ENCODE measurements at places on chromosomes 3 and 15.

GRCh38 chr15:59170295-59171066, 36.2 kb upstream of the LDHAL6B start:
- no peak for DNase-seq

DNA sequence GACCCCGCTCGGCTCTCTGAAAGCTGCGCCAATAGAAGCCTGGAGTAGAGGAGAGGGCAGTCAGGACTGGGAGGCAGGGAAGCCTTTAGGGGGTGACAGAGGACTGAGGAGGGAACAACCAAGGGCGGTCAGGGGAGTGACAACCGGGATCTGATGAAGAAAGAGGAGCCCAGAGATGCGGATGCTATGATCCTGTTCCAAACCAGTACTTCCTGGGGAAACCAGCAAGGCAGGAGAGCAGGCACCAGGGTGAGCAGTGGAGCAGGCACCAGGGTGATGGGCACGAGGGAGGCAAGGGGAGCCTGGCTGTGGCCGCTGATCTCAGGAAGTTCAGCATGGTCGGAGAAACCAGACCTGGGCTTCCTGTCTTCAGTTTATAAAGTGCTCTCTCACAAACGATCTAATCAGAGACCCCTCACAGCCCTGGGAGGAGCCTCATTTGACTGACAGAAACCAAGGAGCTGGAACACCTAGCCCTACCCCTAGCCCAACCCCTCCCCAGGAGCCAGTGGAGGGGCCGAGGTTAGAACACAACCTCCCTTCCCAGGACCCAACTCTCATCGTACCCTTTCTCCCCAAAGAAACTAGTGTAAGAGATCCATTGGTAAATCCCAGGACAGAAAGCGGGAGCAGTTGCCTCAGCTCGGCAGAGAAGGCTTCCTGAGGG, 34.9 kb downstream of the CCDC33 start:
- no peak for DNase-seq

DNA sequence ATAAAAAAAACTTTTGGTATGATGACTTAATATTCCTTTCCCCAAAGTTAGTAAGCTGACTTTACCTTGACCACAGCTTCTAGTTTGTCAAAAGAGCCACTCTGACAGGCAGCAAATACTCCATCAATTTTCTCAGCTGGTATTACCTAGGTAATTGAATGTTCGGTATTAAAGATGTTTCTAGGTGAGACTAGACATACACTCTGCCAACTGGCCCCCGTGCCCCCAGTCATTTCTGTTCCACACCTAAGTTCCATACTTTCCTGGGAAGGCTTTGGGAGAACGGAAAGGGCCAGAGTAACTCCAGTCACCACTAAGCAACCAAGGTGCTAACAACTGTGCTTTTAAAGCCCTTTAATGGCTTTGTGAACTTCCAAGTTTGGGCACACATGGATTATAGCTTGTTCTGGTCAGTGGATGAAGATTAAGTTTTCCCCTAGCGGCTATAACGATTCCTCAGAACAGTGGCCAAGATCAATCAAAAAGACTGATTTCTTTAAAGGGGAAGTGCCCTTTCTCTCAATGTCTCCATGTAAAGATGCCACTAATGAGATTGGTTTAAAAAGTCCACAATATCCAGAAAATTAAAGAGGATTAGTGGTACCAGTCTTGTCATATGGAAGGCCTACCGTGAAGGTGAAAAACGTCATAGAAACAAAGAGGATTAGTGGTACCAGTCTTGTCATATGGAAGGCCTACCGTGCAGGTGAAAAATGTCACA, 7.0 kb downstream of the EIF4A2 start:
- no peak for DNase-seq

GRCh38 chr15:98369081-98369716, 279.1 kb upstream of the IGF1R start:
- DNase-seq, result no peak

GRCh38 chr3:153084431-153084830, 77.6 kb upstream of the RAP2B start:
- DNase-seq, result no peak

DNA sequence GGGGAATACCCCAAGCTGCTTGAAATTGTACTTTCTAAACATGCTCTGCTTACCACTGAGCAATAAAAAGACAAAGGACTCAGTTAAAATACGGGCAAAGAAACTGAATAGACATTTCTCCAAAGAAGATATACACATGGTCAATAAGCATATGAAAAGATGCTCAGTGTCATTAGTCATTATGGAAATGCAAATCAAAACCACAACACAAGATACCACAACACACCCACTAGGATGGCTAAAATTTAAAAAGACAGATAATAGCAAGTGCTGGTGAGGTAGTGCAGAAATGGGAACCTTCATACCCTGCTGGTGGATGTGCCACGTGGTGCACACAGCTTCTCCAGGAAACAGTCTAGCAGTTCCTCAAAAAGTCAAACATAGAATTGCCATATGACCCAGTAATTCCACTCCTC, 21.3 kb downstream of the LRIG1 start:
- no peak for DNase-seq

GRCh38 chr3:151795276-151795675, 18.6 kb upstream of the AADAC start:
- no peak for DNase-seq

GRCh38 chr3:14801668-14802380, 16.9 kb upstream of the FGD5 start:
- peak; percentile 58 for DNase-seq

DNA sequence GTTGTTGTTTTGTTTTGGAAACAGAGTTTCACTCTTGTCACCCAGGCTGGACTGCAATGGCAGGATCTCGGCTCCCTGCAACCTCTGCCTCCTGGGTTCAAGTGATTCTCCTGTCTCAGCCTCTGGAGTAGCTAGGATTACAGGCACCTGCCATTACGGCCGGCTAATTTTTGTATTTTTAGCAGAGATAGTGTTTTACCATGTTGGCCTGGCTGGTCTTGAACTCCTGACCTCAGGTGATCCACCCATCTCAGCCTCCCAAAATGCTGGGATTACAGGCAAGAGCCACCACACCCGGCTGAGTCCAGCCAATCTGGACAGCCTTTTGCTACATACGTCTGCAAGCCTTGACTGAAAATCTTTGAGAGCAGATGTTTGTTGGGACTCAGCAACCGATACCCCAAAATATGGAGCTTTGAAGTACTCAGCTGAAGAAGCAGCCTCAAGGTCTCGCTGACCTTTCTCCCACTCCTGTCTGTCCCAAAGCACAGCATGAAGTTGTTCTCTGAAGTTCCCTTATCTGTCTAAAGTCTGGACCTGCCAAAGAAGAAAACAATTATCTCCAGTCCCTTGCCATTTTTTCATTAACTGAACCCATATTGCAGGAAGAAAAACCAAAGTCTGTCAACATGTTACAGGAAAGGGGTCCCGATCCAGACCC, 9.6 kb upstream of the NUP210 start:
- DNase-seq, result no peak

DNA sequence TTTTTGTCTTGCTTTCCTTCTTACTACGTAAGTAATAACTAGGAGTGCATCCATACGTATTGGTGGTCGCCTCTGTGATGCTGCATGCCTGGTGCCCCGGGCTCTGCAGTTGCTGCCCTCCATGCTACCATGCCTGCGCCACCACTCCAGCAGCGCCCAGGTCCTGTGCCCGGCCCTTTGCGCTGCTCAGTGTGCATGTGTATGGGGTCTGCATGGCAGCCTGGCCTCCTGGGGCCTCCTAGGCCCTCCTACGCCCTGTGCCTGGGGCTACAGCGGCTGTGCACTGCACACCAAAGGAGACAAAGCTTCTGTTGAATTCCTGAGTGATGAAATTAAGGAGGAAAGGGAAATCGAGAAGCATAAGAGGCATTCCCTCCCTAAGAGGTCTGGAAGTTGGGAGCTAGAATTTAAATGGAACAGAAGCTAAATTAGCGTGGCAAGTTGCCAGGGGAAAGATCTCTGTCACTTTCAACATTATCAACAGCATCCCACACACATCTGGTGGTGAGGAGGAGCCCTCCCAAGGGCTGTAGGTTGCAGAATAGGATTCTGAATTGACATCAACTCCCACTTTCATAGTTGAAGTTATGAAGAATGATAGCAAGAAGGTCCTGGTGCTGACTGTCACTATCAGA, 275.0 kb upstream of the CHRM5 start:
- no peak for DNase-seq

DNA sequence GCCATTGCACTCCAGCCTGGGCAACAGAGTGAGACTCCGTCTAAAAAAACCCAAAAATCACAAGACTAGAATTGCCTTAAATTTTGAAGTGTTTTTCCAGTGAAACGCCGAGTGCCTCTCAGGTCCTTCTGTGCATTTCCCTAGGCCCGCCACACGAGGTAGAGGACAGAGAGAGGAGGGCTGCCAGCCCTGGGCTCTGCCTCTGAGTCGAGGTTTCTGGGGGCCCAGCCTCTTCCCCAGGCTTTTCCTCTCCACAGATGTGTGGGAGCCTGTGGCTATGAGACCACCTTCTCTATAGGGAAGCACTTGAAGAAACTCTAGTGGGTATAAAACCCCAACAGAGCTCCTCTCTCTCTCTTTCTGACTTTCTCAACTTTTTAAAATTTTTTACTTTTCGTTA, 10.9 kb upstream of the EHD4 start:
- DNase-seq, result no peak

- no peak for DNase-seq
Measured at GRCh38 chr3:107934808-107935207, 156.0 kb downstream of the CD47 start.

DNA sequence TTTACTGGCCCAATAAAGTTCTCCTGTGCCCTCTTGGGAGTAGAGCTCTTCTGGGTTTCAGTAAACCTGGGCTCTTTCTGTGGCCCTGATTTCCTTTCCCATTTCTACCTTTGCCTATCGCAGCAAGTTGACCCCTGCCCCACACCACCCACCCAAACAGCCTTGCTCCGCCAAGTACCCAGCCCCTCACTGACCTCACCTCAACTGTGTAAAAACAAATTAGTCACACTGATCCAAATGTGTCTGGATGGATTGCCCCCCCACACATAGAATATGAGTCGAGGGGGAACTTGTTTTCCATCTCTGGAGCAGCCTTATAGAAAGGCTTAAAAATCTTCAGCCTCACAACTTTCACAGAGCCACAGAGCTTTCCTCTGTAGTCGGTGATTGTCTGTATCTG, 28.6 kb upstream of the VEPH1 start:
- DNase-seq, result no peak

GRCh38 chr3:120284747-120285507, at the start of gene GPR156:
Gene GPR156 (minus strand): TSS chr3:120285222. CDS start chr3:120244098, 41,124 bp downstream.
- DNase-seq, result peak; percentile 48

- no peak for DNase-seq
Measured at GRCh38 chr3:77186728-77187127, 146.8 kb downstream of the ROBO2 start.

DNA sequence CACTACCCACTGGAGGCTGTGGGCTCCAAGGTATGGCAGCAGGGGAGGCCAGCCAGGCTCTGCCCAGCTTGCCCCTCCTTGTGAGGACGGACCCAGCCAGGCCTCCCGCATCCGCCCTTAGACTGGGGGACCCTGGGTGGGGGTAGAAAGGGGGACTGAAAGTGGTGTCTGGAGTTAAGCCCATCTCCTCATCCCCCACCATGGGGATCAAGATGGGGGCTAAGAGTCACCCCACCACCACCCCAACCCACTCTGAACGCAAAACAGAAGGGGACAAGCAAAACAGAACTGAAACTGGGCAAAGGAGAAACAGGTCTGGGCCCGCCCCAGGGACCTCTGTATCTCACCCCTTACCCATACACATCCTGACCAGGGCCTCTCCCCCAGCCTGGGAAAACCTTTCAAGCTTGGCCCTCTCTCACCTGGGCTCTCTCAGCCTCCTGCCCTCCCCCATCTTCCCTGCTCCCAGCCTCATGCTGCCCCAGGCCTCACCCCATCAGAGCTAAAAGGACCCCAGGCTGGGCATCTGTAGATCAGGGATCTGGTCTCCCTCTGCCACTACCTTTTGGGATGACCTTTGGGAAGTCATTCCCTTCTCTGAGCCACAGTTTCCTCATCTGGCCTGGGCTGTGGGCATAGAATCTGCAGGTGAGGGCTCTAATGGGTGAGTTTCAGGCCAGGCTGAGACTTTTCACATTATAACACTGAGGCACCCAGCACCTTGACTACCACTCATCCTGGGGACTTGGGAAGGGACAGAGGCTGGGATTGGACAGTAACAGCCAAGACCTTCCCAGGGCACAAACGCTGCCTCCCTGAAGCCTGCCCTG, 30.0 kb upstream of the CYP11A1 start:
- DNase-seq, result no peak

GRCh38 chr3:169245631-169246030, 417.9 kb downstream of the MECOM start:
- DNase-seq, result no peak

GRCh38 chr3:42684632-42685362, 540 bp upstream of the KLHL40 start:
- peak; percentile 30 for DNase-seq

- DNase-seq, result no peak
Measured at GRCh38 chr3:106088304-106088703, 219.5 kb upstream of the CBLB start.

DNA sequence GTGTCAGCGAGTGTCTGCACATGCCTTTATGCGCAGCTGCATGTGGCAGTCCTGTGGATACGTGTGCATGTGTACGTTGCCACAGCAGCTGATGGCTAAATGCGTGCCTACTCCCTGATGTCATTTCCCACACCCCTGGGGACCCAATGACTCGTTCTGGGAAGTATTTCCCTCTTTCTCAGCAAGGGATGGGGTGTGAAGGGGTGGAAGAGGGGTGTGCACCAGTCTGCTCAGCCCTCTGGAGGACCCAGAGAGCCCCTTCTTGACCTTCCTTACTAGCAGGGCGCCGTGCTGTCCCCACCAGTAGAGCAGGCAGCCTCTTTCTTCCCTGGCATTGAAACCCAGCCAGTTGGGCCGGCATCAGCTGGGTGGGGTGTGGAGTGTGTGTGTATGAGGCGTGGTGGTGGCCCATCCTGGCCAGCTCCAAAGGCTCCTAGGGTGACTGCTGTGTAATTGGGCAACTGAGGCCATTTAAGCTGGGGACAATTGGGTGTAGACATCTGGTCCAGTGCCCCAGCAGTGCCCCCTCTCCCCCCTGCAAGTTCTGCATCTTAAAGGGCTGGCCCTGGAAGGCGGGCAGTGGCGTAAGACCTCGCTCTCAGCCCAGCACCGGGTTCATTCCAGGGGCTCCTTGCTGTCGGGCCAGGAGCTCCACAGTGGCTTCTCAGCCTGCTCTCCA, 19.2 kb downstream of the SNX33 start:
- DNase-seq, result no peak

GRCh38 chr3:73610493-73610892, 14.2 kb downstream of the PDZRN3 start:
- no peak for DNase-seq

DNA sequence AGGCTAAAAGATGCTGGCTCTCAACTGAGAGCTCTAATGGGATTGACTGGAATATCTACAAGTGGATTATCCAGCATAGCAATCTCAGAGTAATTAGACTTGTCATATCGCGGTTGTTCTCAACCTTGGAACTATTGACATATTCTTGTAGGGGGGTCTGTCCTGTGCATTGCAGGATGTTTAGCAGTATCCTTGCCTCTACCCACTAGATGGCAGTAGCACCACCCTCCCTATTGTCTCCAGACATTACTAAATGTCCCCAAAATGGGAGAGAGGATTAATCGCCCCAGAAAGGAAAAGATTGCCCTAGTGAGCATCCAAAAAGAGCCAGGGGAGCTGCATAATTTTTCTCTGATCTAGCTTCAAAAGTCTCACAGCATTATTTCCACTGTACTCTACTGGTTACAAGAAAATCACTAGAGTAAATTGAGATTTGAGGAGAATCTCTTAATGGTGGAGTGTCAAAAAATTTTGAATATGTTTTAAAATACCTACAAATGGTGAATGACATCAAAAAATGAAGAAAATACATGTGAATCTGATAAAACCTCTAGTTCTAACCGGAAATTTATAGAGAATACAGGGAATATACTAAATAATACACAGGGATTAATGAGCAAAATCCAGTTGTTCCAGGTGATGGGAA, 388.2 kb upstream of the AGTR1 start:
- peak; percentile 11 for DNase-seq

All from GM13977 (cell line).